DMS153 (cell line): ENCODE measurements at places on chromosomes 3 and 15.

DNA sequence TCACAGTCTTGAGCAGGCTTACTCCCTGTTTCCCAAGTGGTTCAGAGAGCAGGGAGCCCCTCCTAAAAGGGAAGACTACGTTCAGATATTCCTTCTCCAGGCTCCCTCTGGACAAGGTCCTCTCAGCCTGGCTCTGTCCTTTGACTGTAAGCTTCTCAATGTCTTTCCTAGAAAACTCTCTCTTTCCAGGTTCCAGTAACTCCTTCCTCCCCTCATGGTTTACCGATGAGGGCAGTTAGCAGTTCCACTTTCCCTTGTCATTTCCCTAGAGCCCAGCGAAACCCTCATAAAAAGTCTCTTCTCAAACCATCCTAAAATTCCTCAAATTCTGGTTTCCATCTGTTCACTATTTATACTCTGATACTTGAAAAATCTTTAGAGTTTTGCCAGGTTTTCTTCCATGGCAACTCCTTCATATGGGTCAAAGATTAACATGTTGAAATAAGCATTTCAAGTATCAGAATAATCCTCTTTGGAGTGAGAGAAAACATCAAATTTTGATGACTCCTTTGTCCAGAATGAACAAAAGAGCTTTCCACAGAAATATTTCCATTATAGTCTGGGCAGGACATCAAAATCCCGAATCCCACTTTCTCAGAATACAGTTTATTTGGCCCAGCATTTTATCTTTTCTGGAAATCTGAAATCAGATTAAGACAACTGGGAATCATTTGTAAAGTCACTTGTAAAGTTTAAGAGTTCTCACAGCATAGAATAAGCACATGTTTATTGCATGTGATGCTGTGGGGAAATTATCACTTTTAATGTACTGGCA is 599.4 kb downstream of the UNC13C start:
- DNase-seq, result no peak

DNA sequence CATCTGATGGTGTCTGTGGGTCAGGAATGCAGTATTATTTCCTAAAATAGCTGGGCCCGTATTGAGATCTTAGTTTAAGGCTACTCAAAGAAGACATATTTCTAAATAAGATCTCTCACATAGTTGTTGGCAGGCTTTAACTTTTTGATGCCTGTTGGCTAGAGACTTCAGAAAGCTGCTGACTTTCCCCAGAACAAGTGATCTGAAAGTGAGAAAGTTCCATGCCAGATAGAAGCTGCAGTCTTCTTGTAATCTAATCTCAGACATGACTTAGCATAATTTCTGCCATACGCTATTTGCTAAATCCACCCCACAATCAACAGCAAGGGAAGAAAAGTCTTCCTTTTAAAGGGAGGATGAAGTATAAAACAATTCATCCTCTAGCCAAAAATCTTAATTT is 867.1 kb downstream of the IGSF11 start:
- DNase-seq, result no peak

DNA sequence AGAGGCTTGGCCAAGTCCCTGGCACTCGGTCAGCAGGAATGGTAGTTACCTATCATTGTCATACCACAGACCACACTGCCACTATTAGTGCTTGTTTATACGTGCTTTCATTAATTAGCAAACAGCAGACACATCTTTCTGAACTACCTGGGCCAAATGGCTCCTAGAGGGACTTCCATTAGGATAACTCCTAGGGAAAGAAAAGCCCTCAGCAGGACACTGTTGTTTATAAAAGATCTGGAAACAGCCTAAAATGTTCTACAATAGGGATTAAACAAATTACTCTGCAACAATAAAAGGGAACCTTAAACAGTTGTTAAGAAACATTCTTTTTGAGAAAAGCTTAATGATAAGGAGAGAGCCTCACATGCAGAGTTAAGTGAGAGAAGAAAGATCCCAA is 38.5 kb downstream of the ARHGEF3 start:
- no peak for DNase-seq

DNA sequence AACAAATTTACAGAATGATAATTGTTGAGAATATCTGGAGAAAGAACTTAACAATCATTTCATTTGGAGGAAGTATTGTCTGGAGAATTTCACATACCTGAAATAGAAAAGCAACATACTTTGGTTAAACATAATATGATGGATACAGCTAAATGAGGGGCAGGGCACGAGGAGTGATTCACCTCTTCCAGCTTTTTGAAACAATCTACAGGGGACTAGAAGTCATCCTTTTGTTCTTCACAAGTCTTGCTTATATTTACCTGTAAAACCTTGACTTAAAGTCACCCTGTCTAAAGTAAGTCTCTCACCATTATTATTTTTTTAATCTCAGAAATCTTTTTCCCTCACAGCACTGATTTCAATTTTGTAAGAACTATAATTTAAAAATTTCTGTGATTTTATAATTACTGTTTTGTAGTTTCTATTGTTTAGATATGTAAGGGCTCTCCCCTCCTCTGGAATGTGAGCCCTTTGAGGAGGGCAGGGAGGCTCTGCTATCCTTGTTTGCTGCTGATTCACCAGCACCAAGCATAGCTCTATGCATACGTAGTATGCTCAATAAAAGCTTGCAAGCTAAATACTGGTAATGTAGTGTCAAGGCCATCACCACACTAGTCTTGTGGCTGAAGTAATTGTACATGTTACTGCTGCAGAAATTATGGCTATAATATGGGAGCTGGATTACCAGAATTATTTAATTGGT is 193.9 kb upstream of the THRB start:
- no peak for DNase-seq

DNA sequence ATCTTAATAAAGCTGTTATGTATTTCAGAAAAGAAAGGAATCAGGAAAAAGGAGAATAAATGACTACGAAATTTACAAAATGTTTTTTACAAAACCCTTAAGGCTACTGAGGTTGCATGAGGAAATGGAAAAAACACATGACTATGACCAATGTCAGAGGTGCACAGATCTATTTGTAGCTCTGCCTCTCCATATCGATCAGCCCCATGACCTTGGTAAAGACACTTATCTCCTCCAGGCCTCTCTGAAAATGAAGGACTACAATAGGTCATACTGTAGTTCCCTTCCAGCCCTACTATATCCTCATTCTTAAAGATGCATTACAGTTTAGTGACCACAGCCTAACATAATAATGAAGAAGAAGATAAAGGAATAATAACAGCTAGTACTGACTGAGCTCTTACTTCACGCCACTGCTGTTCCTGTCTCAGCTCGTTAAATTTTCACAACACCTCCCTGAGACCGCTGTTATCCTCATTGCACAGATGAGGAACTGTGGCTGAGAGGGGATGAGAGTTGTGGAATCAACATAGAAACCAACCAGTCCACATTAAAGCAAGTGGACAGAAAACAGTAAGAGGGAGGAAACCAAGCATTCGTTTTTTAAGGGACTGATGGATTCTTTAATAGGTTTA is 163.2 kb downstream of the MAGI1 start:
- DNase-seq, result no peak

GRCh38 chr3:67678665-67679064 is 24.3 kb upstream of the SUCLG2 start:
- DNase-seq, result no peak

GRCh38 chr15:23567921-23568320 is 2.4 kb downstream of the MKRN3 start:
- DNase-seq, result no peak

GRCh38 chr15:83954506-83954905 is 281.1 kb upstream of the GOLGA6L4 start:
- DNase-seq, result no peak

DNA sequence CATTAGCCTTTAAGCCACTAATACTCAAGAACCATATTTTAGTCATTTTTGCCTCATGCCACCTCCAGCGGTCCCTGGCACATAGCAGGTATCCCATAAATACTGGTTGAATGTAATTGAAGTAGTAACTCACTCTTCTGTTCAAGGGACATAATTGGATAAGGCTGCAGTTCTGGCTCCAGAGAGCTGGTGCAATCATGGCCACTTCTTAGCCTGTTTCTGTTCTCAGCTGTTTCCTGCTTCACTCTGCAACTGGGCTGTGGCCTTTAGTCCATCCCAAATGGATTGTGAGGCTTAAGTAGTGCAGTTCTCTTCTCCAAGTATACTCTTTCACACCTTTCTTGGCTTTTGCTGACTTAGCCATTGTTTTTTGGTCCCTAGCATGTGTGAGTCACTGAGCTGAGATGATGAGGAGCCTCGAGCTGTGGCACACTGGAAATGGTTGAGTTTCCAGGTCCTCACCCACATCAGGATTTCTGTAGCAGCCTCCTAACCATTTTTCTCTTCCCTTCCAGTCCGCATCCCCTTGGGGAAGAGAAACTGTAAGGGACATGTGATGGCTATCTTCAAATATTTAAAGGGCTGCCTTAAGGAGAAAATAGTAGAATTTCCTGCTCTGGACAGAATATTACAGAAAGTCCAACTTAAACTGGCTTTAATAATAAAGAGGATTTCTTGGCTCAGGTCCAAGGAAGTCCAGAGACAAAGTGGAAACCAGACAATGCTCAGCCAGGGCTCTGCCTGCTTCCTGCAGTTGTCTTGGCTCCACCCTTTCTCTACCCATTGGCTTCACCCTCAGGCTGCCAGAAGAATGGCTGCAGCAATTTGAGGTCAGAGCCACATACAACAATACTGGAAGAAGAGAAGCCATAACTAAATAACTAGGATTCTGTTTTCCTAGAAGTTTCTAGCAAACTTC is 305.4 kb upstream of the ROPN1 start:
- peak; percentile 15 for DNase-seq

DNA sequence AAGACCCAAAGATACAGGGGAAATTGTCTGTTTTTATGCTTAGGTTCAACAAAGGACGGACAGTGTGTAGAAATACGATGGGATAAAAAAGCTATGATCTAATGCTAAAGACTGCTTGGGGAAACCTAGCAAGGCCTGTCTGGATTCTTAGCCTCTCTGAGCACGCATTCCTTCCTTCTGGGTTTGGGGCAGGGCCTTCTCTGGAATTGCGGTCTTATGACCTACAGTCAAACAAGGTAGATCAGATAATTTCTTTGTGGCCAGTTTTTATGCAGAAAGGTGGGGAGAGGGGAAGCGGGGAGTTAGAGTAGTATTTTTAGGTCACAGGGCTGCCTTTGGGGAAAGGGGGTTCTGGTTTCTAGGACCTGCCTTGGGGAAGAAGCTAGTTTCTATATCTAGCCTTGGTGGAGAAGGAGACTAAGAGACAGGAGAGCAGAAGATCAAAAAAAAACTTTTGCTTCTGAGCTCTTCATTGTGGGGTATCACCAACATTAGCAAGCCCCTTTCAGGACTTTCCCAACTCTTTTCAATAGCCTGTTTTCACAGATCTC is 39.1 kb upstream of the LIPC start:
- no peak for DNase-seq

- DNase-seq, result no peak
Observed at GRCh38 chr15:51218299-51218938, 120.0 kb downstream of the CYP19A1 start.

- DNase-seq, result no peak
Observed at GRCh38 chr3:152151216-152151876, 117.4 kb upstream of the MBNL1 start.

GRCh38 chr3:106379251-106379750 is 510.5 kb upstream of the CBLB start:
- no peak for DNase-seq

GRCh38 chr3:33746416-33747116 is 28.5 kb upstream of the CLASP2 start:
- DNase-seq, result no peak

GRCh38 chr15:64096668-64097384 is 1.0 kb downstream of the SNX1 start:
- DNase-seq, result no peak

GRCh38 chr15:22949074-22949547 is 31.1 kb downstream of the CYFIP1 start:
- peak; percentile 34 for DNase-seq

- DNase-seq, result no peak
Observed at GRCh38 chr15:67240235-67241131, 14.0 kb downstream of the AAGAB start.

- DNase-seq, result no peak
Observed at GRCh38 chr3:21601178-21601577, 149.8 kb downstream of the ZNF385D start.

DNA sequence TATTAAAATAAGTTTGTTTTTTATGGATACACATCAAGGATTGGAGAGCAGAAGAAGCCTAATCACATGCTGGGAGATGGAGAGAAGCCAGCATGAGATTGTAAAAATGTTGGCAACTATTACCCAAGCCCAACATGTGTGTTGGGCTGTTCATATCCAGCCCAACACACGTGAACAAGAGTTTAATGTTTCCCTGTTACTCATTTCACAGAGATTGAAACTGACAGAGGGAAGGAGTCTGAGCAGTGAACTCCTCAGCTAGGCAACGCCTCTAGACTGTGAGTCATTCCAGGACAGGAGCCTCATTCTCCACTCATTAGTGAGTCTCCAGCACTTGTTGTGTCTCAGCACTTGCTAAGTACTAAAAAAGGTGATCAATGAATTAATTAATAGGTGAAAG is 43.2 kb upstream of the CMSS1 start:
- no peak for DNase-seq

GRCh38 chr3:119937229-119937628 is 155.3 kb downstream of the NR1I2 start:
- no peak for DNase-seq
